Stimulated activated CD8-positive, alpha-beta memory T cell treated with anti-CD3 and anti-CD28 coated beads, Interleukin-7, amount 100 ng/mL, for 1 hour (primary cell): ENCODE measurements at places on chromosomes 6 and 20.

GRCh38 chr20:43322851-43323250 lies 133.1 kb upstream of the PTPRT start:
- no peak for DNase-seq

GRCh38 chr6:34457382-34457741 lies 8.5 kb upstream of the PACSIN1 start:
- DNase-seq = no peak

DNA sequence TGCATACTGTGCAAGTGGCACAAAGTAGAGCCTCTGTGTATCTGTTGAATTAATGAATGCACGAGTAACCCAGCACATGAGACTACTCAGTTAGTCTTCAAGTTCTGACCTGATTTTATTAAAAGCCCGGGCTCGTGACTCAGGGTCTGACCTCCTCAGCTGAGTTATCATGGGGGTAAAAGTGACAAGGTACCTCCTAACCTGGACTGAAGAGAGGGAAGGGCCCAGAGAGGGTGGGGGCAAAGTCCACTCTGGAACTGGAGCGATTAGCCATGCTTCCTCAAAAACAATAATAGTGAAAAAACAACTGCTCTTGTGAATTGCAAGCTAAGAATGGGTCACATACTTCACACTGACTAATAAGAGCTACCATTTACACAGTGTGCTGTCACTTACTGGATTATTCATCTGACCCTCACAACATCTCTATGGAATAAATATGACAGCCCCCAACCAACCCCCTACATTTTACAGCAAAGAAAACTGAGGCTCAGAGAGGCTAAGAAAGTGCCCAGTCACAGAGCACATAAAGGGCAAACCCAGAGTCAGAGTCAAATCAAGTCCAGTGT lies 26.7 kb downstream of the TRERF1 start:
- no peak for DNase-seq

DNA sequence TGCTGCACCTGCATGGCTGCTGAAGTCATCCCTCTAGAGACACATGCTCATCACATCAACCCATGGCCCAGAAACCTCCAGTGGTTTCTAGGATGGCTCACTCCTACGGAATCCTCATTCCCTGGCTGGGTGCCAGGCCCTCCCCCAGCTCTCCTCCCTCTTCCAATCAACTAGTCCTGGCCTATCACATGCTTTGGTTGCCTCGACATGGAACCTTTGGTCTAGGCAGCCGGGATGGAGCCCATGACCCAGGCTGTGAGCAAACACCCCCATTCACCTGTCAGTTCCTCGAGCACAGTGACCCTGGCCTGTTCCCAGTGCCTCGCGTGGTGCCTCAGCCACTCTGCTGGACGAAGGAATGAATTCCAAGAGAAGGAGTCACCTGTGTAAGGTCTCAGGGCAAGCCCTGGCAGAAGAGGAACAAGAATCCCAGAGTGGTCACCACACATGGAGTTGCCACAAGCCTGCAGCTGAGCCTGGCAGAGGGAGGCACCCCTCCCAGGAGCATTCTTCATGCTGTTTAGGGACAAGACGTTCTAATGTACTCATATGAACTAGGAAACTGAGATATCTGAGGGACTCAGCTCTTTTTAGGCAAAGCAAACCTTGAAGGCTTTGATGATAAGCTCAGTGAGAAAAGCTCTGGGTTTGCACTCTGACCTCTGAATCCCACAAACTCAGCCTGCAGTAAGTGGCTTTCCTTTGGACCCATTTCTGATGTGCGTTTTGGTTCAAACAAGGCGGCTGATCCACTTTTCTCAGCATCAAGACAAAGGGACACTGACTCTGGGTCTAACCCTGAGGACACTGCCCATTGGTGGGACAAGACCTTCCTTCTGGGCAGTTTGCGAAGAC lies 40.2 kb downstream of the PPP1R3G start:
- no peak for DNase-seq

DNA sequence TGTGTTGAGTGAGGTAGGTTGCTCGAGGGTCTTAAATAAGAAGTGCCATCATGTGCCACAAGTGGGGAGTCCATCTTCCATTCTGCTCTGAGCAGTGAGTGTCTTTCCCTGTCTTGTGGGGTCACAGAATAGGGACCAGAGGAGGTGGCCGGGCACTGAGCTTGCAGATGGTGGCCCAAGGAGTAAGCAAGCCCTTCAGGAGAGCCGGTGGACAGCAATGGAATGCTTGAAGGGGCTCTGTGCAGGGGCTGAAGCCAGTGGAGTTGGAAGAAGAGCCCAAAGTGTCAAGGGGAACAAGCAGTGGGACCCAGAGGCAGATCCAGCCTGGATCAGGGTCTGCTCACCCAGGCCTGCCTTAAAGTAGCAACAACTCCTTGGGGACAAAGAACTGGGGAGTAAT lies 213.5 kb upstream of the SNX9 start:
- DNase-seq = no peak

GRCh38 chr6:13667655-13668054 lies 44.0 kb downstream of the RANBP9 start:
- no peak for DNase-seq

DNA sequence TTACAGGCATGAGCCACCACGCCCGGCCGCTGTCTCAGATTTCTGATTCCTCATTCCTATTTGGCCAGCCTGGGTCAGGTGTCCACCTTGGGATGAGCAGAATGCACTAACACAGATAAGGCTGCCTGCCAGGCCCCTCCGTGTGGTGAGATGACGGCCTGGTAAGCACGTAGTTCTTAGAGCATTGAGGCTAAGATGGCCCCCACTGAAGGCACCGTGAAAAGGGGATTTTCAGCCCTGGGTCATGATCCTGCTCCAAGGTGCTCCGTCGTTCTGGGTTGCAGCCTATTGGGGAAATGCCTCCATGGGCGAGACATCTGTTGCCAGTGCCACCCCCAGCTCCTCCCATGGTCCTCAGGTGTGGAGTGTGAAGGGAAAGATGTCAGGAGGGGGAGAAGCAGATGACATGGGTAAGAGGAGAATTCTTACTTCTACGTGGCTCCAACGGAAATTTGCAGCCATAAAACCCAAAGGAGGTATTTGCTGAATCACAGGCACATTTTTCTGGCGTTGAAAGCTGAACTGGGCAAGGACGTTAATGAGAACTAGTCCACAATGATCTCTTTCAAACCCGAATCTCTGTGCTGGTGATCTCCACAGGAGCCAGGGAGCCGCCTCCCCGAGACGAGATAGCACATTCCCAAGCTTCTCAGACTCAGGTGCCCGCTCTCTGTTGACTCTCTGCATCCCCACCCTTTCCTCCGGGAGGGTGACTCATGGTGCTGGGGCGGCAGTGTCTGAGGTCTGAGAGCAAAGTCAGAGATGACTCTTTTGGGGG lies 34.0 kb upstream of the BMP6 start:
- no peak for DNase-seq

- DNase-seq = no peak
Measured at GRCh38 chr6:11500008-11500407, 37.5 kb upstream of the TMEM170B start.
